Activated T-helper 1 cell treated with anti-CD3 and anti-CD28 coated beads, Interleukin-12 subunit alpha, Interleukin-12 subunit beta, Interleukin-2, Interleukin-4 antibody, amounts not matched to agents 30 ng/mL and 10 ng/mL and 1 ng/mL, durations not matched to agents 14 hours and 24 hours and 36 hours (primary cell): ENCODE measurements at places on chromosomes 16 and 17. TPM values are rescaled to one million over a fixed set of nuclear protein-coding genes. Genes with fewer than 3 reads are reported as not detected.
A peak's percentile ranks its signal among the peaks of the same experiment; 100 is the strongest.

DNA sequence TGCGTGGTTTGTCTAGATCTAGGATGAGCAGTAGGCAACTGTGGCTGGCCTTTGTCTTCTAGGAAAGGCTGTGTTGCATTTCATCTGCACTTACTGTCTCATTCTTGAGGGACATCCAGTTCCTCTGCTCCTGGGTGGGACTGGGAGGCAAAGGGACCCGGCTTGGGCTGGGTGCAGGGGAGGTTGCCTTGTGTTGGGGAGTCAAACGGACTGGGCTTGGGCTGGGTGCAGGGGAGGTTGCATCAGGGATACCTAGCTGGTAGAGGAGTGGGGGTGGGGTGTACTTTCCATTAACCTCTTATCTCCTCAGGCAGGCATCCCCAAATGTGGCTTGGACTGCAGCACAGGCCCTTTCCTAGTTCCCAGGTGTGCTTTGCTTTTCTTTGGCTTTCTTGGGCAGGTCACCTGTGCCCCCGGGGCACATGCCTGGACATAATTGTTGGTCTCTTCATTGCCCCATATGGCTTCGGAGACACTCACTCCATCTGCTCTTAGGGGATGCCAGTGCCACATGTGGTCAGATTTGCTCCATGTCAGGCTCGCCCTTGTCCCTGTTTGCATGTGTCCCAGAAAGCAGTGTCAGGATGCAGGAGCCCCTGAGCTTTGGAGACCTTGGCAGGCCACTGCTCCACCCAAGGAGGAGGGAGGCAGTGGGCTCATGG is 1682.9 kb downstream of the TP53TG3F start:
- H3K4me1 ChIP-seq: no peaks in the 10 kb centered on the region
- DNase-seq: no peak
- no peaks in the 10 kb centered on the region for H3K36me3 ChIP-seq
- no peak overlapping the region for H3K4me3 ChIP-seq
- H3K27ac ChIP-seq: no peak overlapping the region

SLC2A4 gene
- total RNA-seq: 0.17 and 0.31 TPM in 2 replicates

ATP2C2 gene
- total RNA-seq: not detected in 2 replicates

DNA sequence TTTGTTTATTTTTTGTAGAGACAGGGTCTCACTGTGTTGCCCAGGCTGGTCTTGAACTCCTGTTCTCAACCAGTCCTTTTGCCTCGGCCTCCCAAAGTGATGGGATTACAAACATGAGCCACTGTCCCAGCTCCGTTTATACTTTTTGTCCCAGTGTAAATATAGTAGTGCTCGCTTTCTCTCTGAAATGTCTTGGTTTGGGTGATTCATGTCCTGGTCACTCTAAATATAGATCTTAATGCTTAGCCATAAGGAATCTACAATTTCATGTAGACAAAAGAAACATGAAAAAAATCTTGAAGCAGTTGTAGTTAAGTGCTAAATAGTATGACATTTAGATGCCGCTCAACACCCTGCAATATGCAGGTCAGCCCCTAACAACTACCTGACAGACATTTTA is 126.9 kb downstream of the KATNIP start:
- H3K27me3 ChIP-seq: no peaks in the 10 kb centered on the region
- DNase-seq: no peak
- peaks cover 3% of the 10 kb centered on the region for H3K36me3 ChIP-seq
- no peak overlapping the region for H3K27ac ChIP-seq

DNA sequence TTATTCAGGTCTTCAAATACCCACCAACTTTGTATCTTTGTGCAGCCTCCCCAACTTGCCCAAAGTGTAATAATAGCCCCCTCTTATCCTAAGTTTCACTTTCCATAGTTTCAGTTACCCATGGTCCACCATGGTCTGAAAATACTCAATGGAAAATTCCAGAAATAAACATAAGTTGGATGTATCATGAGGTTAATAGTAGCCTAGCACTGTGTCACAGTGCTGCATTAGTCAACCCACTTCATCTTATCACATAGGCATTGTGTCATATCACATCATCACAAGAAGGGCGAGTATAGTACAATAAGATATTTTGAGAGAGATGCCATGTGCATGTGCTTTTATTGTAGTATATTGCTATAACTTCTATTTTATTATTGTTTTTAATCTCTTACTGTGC is 21.9 kb downstream of the OMG start:
- DNase-seq: no peak
- no peak overlapping the region for H3K4me3 ChIP-seq
- H3K27ac ChIP-seq: no peak overlapping the region
- H3K36me3 ChIP-seq: peaks cover 13% of the 10 kb centered on the region
- no peaks in the 10 kb centered on the region for H3K4me1 ChIP-seq

DNAH2 gene
- total RNA-seq: not detected in 2 replicates

DNA sequence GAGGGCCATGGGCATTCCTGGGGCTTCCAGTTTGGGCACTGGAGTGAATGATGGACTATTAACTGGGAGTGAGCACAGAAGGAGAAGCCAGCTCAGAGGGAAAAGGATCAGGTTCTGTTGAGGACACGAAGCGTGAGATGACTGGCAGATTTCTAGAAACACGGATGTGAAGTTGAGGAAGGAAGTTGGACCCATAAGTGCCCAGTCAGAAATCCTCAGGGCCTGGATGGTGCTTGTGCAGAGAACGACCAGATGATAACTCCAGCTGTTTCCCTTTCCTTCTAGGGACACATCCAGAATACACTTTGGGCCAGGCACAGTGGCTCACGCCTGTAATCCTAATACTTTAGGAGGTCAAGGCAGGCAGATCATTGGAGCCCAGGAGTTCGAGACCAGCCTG is 23.3 kb upstream of the ANKRD40CL start:
- no peaks in the 10 kb centered on the region for H3K36me3 ChIP-seq
- no peak for DNase-seq
- H3K4me1 ChIP-seq: no peaks in the 10 kb centered on the region

ADAD2 gene
- not detected in 2 replicates for total RNA-seq

DNA sequence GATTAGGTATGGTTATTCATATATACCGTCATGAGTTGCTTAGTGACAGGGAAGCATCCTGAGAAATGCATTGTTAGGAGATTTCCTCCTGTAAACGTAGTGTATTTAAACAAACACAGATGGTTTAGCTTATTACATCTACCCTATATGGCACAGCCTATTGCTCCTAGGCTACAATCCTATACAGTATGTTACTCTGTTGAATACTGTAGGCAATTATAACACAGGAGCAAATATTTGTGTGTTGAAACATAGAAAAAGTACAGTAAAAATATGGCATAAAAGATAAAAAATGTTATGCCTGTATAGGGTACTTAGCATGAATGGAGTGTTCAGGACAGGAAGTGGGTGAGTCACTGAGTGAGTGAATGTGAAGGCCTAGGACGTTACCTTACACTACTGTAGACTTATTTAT is 157.7 kb downstream of the CDH11 start:
- H3K27me3 ChIP-seq: no peaks in the 10 kb centered on the region
- H3K27ac ChIP-seq: no peak overlapping the region
- H3K4me1 ChIP-seq: no peaks in the 10 kb centered on the region
- DNase-seq: no peak

CANT1 gene
- total RNA-seq: 54.7 and 57.3 TPM in 2 replicates

GRCh38 chr17:80586846-80587228 is 42.2 kb downstream of the RPTOR start:
- peak overlapping the region; percentile 31 for H3K27ac ChIP-seq
- peak overlapping the region; percentile 9 for H3K4me3 ChIP-seq
- H3K27me3 ChIP-seq: no peaks in the 10 kb centered on the region
- H3K4me1 ChIP-seq: peaks cover 67% of the 10 kb centered on the region

- H3K36me3 ChIP-seq: no peaks in the 10 kb centered on the region
- no peaks in the 10 kb centered on the region for H3K4me1 ChIP-seq
- no peak overlapping the region for H3K27ac ChIP-seq
- H3K4me3 ChIP-seq: no peak overlapping the region
These were observed 5.3 kb upstream of the NEUROD2 start for GRCh38 chr17:39612935-39613464.

DNA sequence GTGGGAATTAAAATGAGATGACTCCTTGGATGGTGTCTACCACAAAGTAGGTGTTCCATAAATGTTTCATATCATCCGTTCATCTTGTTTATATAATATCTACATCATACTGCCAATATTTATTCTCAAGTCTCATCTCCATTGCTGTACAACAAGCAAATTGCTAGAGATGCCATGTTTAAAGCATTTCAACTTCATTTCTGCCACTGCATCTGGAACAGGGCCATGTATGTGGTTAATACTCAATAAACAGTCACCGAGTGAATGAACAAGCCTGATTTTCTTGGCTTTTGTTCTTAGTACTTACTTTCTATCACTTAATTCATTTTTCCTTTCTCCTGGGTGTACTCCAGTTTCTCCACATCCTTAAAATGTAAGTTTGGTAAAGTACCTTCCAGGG is 107.6 kb downstream of the KCNJ2 start:
- no peaks in the 10 kb centered on the region for H3K36me3 ChIP-seq
- no peak for DNase-seq
- peaks cover 2% of the 10 kb centered on the region for H3K27me3 ChIP-seq
- no peak overlapping the region for H3K4me3 ChIP-seq

DNA sequence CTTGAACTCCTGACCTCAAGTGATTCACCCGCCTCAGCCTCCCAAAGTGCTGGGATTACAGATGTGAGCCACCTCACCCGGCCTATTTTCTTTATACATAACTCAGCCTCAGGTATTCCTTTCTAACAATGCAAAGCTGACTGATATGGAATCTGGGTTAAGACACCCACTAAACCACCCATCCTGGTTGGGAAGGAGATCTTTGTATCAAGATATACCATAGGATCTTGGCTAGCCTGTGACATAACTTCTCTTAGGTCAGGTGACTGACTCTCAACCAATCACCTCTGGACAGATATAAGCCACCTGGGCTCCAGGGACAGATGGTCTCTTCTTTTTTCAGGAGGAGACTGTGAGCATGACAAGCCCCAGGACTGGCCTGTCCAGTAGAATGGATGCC is 51.2 kb upstream of the NKD1 start:
- H3K4me1 ChIP-seq: no peaks in the 10 kb centered on the region
- H3K27ac ChIP-seq: no peak overlapping the region
- H3K27me3 ChIP-seq: peaks cover 3% of the 10 kb centered on the region

- H3K4me3 ChIP-seq: peak overlapping the region; percentile 39
- H3K36me3 ChIP-seq: peaks cover 4% of the 10 kb centered on the region
- DNase-seq: peak; percentile 50
- peak overlapping the region; percentile 92 for H3K27ac ChIP-seq
These were observed 77.3 kb downstream of the MPRIP start for GRCh38 chr17:17119533-17119932.

DNA sequence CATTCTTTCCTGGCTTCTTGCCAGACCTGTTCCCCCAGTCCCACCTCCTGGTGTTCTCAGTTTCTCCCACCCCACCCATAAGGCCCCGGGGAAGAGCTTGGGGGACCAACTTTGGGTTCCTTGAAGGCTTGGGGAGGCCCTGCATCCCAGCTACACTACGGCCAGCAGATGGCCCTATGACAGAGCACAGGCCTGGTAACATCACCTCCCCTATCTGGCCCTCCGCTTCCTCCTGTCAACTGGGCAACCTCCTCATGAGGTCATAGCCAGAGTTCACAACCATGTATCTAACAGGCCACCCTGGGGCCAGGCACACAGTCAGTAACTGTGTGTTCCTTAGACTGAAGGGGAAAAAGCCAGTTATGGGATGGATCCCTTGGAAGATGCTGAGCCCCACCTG is 31.4 kb downstream of the MYO15A start:
- no peak overlapping the region for H3K27ac ChIP-seq
- peaks cover 4% of the 10 kb centered on the region for H3K27me3 ChIP-seq
- no peak overlapping the region for H3K4me3 ChIP-seq
- H3K4me1 ChIP-seq: peaks cover 5% of the 10 kb centered on the region
- no peaks in the 10 kb centered on the region for H3K36me3 ChIP-seq

GRCh38 chr17:46264456-46265198 is 30.3 kb upstream of the LRRC37A start:
- H3K36me3 ChIP-seq: peaks cover 7% of the 10 kb centered on the region
- H3K27me3 ChIP-seq: peaks cover 40% of the 10 kb centered on the region
- no peak for DNase-seq
- peak overlapping the region; percentile 16 for H3K4me3 ChIP-seq

- H3K27me3 ChIP-seq: no peaks in the 10 kb centered on the region
- peaks cover 57% of the 10 kb centered on the region for H3K4me1 ChIP-seq
- peaks cover 16% of the 10 kb centered on the region for H3K36me3 ChIP-seq
- H3K27ac ChIP-seq: no peak overlapping the region
These were observed 9.5 kb downstream of the GRB2 start for GRCh38 chr17:75396025-75396424.

- no peak for DNase-seq
- H3K4me1 ChIP-seq: no peaks in the 10 kb centered on the region
- H3K27me3 ChIP-seq: no peaks in the 10 kb centered on the region
- no peak overlapping the region for H3K27ac ChIP-seq
- H3K36me3 ChIP-seq: peaks cover 28% of the 10 kb centered on the region
These were observed 32.2 kb downstream of the KIAA0753 start for GRCh38 chr17:6608321-6608720.

- DNase-seq: no peak
- peak overlapping the region; percentile 89 for H3K4me3 ChIP-seq
- peaks cover 8% of the 10 kb centered on the region for H3K36me3 ChIP-seq
- H3K27ac ChIP-seq: peak overlapping the region; percentile 89
These were observed 640 bp upstream of the NAGLU start for GRCh38 chr17:42535155-42536047.

DNA sequence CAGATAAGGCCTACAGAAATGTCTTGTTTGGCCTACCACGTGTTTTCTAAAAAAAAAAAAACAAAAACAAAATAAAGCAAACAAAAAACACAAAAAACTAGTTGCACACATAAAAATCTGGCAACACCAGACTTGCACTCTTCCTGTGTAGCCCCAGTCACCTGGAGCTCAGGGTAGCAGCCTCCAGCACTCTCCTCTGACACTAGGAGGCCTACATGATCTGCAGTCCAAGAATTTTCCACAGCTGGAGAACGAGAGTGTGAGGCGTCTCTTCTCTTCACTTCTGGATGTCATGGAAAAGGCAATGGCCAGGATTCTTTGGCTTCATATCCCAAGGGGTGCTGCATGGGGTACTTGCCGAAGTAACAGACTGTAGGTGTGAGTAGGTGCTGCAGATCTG is 310.2 kb upstream of the SALL1 start:
- no peaks in the 10 kb centered on the region for H3K36me3 ChIP-seq
- H3K4me3 ChIP-seq: no peak overlapping the region
- no peaks in the 10 kb centered on the region for H3K4me1 ChIP-seq
- no peak overlapping the region for H3K27ac ChIP-seq

- no peak overlapping the region for H3K4me3 ChIP-seq
- H3K27ac ChIP-seq: no peak overlapping the region
- no peak for DNase-seq
These were observed 30.7 kb downstream of the SPOP start for GRCh38 chr17:49647256-49647585.
